ENCODE measurements at places on chromosomes 5 and 9.

GRCh38 chr5:2131826-2132496, 249.2 kb upstream of the IRX4 start:
- DNase-seq, result no peak

DNA sequence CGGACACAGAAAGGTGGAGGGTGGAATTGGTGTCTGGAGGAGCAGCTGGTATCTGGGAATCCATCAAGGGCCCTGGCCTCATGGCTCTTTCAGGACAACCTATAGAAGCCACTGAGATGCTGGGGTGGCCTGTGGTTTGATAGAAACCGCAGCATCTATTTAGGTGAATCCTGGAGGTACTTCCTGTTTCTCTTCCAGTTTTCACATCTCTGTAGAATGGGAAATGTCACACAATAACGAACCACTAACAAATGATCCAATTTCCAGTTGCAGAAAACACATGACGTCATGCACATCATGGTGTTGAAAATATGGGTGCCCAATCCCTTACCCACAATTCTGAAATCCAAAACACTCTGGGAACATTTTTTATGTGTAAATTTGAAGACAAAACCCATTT, 52.2 kb downstream of the ROPN1L start:
- DNase-seq, result no peak

DNA sequence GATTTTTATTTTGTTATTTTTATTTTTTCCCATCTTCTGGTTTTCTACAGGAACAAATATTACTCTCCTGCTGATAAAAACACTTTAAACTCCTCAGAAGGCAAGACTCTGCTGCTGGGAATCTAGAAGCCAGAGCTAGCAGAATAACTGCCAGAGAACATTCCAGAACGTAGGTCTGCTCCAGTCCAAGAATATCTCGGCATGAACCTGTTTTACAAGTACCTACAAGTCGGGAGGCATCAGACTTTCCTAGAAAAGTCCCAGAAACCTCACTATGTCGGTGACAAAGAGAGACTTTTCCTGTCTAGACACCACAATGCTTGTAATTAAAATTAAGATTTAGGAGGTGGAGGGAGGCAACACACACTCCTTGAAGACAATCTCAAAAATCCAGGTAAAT, 41.4 kb downstream of the FABP6 start:
- no peak for DNase-seq

DNA sequence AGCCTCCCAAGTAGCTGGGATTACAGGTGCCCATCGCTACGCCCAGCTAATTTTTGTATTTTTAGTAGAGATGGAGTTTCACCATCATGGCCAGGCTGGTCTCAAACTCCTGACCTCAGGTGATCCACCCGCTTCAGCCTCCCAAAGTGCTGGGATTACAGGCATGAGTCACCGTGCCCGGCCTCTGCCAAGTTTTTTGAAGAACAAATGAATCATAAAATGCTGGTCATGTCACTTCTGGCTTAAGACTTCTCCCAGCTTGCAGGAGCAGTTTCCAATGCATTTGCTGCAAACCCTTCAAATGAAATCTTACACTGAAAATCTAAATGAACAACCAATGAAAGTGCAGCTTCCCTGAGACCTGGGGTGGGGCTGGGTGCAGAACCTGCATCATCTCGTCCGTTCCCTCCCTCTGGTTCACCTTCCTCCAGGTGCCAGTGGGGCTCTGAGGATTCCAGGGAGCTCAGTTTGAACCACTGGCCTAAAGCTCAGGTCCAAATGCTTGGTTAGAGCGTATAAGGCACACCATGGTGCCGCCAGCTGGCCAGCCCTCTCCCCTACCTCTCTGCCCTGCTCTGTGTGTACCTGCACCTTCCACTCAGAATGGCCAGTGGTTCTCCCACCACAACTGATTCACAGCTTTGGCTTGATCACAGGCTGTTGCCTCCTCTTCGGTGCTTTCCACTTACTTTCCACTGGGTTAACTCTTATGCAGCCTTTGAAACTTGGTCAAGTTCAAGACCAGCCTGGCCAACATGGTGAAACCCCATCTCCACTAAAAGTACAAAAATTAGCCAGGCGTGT, 39.8 kb upstream of the FUBP3 start:
- DNase-seq, result peak; percentile 53

DNA sequence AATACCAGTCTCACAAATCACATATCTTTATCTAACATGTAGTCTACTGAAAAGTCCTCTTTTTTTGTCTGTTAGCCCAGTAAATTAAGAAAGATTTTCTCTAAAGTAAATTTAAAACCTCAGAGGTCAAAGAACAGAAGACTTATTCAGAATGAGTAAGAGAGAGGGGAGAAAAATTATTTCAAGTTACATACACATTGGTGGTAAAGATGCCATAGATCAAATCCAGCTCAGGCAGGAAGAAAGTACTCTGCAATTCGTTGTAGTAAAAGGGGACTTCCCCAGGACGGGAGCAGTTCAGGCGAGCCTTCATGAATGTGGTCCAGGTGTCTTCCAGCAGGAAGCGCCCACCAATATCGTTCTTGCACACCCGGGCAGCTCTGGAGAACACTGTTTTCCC, 344.1 kb downstream of the SEMA5A start:
- no peak for DNase-seq

- no peak for DNase-seq
These were observed 104.0 kb downstream of the MTX3 start for GRCh38 chr5:79886925-79887655.

- no peak for DNase-seq
These were observed 83.0 kb downstream of the ISL1 start for GRCh38 chr5:51466214-51466613.

- peak; percentile 36 for DNase-seq
These were observed 15.4 kb upstream of the C5orf47 start for GRCh38 chr5:173973616-173973969.

DNA sequence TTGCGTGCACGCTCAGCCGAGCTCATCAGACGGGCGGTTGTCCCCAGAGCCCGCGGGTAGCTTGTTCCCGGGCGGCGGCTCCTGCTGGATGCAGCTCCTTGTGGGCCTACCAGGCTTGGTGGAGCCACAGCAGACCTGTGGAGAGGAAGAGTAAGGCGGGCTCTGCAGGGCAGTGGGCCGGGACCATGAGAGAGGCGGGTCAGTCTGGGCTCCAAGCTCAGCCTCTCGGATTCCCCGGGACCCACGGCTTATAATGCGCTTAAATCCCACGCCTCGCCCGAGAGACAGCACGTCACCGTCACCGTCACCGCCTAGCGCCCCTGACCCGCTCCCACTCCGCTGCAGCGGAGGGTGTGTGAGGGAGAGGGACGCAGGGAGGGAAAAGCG, 1.9 kb upstream of the ANKRD18A start:
- peak; percentile 70 for DNase-seq

- no peak for DNase-seq
These were observed 8.3 kb downstream of the ATG10 start for GRCh38 chr5:81980160-81980559.

DNA sequence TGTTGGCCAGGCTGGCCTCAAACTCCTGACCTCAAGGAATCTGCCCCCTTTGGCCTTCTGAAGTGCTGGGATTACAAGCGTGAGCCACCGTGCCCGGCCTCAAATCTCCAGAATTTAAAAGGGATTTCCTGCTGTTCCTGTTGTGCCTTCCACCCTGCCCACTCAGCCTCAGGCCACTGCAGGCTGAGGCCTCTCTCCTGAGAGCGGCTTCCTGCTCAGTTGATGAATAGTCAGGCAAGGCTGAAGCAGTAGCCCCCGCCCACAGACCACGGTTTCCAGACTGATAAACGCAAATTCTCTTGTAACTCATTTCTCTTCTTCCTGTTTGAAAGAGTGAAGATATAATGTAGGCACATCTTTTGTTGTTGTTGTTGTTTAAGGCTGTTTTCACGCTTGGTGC, 127.0 kb upstream of the PLCXD3 start:
- no peak for DNase-seq

- DNase-seq, result no peak
These were observed 13.0 kb downstream of the SLC38A9 start for GRCh38 chr5:55699041-55699688.

- peak; percentile 74 for DNase-seq
These were observed 96.5 kb upstream of the CAST start for GRCh38 chr5:96565582-96566265.

GRCh38 chr5:115475788-115476187, 68.8 kb downstream of the FEM1C start:
- no peak for DNase-seq

DNA sequence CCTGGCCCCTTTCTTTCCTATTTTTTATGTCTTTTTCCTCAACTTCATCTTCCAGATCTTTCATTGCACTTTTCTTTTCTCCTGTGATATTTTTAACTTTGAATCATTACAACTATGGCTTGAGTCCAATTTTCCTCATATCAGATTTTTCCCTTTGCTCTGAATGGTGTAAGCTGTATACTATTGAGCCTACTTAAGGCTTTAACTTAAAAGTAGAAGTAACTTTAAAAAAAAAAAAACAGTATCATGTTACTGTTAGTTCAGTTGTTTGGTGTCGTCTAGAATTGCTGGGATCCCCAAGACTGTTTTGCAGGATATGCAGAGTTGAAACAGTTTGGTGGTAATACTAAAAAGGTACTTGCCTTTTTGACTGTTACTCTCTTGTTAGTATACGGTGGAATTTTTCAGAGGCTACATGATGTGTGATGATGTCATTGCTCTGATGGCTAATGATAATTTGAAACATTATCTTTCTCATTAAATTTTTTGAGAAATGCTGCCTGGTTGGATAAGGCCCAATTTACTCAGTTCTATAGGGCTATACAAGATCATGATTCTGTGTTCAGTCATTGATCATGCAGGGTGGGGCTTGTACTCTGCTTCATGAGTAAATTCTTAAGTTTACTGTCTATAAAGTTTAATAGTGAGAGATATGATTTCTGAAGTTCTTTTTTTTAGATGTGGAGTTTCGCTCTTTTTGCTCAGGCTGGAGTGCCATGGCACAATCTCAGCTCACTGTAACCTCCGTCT, 8.8 kb downstream of the NAA35 start:
- DNase-seq, result no peak

- DNase-seq, result no peak
These were observed 29.5 kb downstream of the RAI14 start for GRCh38 chr5:34685485-34686165.

DNA sequence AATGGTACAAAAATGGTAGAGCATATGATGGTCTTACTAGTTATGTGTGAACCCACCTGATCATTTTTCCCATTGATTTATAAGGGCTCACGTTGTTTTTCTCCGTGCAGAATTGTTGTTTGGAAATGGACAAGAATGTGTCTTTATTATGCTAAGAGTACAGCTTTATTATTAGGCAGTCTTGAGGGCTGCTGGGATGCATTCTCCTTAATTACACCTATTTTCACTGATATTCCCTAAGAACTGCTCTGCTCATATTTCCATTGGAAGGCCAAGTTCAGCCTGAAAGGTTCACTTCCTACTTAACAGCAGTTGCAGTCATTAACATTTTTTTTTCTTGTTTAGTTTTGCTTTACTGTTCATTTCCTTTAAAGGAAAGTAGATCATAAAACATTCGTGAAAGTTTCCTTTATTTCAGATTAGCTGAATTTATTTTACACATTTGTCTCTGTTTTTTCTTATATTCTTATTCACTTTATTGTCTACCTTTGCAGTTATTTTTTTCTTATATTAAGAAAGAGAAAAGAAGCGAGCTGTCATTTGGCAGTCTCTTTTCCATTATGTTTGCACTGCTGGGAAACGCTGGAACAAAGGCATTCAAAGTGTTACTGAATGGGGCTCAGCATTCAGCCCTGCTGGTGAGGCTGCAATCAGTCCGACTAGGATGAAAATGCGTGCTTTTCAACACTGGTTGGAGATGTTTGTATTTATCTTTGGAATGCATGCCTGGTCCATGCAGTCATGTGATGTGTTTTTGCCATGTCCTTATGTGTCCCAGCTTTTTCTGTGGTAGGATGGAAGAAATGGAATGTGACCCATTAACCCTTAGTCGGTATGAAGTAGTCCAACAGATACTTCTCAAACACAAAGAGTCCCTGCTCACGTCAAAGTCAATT, 602.7 kb upstream of the ZNF608 start:
- peak; percentile 1 for DNase-seq

GRCh38 chr9:31393240-31393639, 991.2 kb upstream of the ACO1 start:
- no peak for DNase-seq

DNA sequence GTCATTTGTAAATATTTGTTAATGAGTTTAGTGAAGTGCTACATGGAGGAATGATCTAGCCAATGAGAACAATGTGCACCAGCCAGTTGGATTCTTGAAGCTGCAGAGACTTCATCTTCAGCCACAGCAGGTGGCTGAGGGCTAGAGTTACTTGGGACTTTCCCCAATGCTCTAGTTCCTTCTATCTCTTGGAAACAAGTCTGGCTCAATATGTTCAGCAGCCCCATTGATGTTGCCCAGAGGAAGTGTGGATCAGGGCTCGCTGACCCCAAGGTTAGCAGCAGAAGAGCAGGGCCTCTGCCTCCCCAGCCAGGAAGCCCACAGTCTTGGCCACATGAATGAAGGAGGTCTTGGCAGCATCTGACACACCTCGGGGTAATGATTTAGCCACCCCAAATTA, 117.5 kb downstream of the SLC1A3 start:
- DNase-seq, result no peak

DNA sequence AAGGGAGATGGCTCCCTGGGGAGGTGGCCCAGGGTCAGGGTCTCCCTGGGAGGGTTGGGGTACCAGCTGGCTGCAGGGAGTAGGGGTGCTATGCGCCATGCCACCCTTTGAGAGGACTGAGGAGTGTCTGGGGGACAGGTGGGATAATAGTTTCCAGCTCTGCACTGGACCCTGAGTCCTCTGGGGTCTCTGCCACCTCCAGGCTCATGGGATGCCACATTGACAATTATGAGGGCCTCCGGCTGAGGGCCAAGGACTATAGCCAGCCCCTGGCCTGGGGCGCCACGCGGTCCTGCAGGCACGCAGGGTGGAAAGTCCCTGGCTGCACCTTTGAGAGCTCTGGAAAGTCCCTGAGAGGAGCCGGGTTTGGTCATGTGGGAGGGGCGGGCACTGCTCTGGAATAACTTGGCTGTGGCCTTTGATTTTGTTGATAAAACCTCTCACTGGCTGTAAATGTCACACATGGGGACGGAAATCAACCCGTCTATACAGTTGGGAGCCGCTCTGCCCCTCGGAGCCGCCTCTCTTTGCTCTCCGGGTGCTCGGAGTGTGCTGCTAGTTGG, 16.0 kb downstream of the TRAF2 start:
- DNase-seq, result no peak

DNA sequence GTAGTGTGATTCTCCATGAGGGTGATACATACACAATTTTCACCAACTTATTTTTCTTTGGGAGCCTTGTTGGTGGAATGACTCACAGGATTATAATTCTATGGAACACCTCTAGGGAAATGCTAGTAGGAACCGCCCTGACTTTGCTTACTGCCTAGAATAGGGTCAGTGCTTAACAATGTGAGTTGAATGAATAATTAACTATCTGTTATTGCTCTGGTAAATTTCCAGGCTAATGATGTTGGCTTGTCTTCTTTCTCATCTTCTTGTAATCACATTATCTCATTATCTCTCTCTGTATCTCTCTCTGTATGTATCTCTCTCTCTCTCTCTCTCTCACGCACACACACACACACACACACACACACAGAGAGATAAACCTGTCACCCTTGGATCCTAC, 291.1 kb downstream of the TRIM32 start:
- DNase-seq, result no peak

- DNase-seq, result peak; percentile 56
These were observed 795 bp upstream of the PJA2 start for GRCh38 chr5:109410389-109411148.

GRCh38 chr9:107316795-107317661, 33.9 kb downstream of the RAD23B start:
- DNase-seq, result no peak

All from NCI-H1417 (cell line).